ENCODE measurements at places on chromosomes 1 and 21. TPM values are rescaled to one million over a fixed set of nuclear protein-coding genes. Genes with fewer than 3 reads are reported as not detected.

DNA sequence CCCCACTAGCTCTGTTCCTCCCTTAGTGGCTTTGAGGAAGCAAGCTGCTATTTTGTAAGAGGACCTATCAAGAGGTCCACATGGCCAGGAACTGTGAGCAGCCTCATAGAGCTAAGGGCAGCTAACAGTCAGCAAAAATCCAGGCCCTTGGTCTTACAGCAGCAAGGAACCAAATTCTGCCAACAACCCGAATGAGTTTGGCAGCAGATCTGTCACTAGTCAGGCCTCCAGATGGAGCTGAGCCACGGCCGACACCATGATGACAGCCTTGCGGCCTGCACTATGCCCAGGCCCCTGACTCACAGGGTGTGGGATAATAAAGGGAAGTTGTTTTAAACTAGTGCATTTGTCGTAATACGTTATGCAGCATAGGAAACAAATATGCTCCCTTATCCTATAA lies 28.0 kb upstream of the H3-3A start:
- ATAC-seq = peak; percentile 100

GRCh38 chr1:7358425-7358824 lies 412.7 kb upstream of the VAMP3 start:
- no peak for ATAC-seq

- peak; percentile 84 for ATAC-seq
Observed at GRCh38 chr1:56831871-56832693, 12.9 kb upstream of the FYB2 start.

DNA sequence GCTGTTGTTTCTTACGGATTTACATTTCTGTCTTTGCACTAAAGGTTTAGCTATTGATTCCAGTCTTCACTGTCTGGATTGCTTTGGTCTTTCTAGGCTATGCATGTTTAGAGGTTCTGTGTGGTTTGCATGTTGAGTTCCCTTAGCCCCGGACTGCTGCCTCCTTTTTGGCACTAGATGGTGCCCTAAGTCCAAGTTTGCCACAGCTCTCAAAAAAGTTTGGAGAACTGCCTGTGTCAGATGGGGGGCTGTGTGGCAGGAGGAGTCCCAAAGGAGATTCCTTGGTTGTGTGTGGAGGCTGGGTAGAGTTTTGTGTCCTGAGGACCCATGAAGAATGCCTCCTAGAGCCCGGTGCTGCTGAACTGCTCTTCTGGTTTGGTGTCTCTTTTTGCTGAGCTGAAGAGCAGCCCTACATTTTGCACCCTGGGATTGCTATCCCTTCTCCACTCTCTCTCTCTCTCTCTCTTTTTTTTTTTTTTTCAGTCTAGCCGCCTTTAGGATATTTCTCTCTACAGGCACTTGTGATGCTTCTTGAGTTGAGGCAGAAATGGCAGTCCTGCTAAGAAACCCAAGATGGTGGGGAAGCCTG lies 74.4 kb downstream of the PTGS2 start:
- ATAC-seq = peak; percentile 52

- ATAC-seq = no peak
Observed at GRCh38 chr1:28200234-28200873, 23.9 kb upstream of the PTAFR start.

- ATAC-seq = no peak
Observed at GRCh38 chr1:213380865-213381264, 329.8 kb downstream of the RPS6KC1 start.

DNA sequence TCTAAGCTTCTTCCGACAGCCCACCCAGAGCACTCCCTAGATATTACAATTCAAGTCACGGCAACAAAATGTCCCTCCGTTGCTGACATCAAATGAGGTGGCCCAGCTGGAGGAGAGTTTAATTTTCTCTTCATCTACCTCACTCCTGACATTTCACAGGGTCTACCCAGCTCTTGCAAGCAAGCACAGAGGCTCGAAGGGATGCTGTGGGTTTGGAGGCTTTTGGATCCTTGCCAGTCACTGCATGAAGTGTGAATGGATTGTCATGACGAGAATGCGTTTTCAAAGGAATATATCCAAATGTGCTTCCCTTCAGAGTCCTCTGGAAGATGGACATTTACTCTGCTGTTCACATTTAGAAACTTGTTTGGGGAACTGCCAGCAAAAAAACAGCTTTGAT lies 33.5 kb downstream of the CAPN8 start:
- ATAC-seq = no peak

DNA sequence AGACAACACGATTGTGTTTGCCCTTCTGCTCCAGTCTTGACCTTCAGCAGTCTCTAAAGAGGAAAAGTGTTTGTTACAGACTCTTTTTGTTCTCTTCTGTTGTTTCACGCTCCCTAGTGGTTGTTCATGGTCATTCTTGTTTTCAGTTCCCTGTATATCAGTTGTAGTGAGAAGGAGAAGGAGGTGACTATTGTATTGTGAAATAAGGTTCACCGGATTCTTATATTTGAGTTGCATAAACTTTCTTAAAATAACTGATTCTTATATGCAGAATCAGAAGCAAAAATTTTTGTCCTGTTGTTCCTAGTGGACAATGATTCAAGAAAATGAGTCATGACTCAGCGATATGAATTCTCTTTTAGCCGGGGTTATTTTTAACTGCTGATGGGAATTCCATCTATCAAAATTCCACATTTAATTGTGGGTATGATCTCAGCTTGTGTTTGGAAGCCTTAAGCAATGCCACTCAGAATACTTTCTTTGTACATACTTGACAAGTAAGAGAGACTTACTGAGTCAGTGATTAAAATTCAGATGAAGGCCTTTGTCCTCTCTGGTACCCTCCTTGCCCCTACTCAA lies 152.2 kb downstream of the CLEC20A start:
- ATAC-seq = peak; percentile 66

GRCh38 chr21:29557931-29558725 lies 259.4 kb downstream of the BACH1 start:
- no peak for ATAC-seq

DNA sequence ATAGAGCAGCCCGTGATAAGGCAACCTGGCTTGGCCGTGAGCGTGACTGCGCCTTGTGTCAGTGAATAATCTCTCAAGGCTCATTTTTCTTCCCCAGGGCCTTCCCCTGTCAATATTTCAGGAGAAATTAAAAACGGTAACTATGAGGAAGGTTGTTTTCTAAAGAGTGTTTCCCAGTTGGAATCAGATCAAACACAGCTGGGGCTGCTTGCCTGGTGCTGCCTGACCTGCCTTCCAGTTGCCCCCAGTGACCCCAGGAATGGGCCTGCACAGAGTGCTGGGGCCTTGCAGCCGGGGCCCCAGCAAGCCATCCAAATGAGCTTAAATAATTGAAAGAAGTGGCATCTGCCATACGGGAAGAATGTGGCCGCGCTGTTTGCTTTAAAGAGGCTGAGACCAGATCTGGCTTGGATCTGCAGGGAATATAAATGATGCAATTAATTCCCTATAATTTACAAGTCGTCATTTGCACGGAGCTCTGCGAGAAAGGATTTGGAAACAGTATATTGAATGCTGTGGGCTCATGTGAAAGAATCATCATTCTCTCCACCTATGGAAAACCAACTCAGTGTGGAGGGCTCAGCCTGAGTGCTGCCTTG lies 203.9 kb downstream of the C1orf94 start:
- no peak for ATAC-seq

- ATAC-seq = no peak
Observed at GRCh38 chr1:22126531-22126930, 16.4 kb downstream of the WNT4 start.

DNA sequence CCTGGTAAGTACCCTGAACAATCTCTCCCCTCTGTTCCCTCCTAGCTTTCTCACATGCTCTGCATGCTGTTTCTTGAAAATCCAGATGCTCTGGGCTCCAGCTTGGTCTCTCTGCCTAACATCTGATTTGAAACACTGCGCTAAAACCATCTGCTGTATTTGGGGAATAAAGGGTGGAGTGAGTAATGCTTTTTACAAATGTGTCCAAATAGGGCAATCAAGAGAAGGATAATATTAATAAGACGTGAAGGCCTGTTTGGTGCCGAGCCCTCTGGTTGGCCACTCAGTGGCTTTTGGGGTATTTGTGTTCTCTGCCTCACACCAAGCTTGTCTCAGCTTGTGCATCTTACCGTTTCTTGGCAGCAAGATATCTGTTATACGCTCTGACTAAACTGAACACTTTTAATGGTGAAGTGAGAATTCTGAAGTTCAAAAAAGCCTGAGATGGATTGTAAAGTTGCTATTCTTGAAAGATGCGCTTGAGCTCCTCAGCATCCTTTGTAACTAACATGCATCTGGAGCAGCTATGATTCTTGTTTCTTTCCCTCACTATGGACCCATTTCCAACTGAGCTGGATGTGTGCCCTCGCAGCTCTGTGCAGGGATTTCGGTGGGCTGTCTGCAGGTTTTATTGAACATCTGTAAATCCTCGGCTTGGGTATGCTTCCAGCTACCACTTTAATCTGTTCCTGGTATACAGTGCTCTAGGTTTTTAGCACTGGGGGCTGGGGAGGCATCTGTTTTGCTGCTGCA lies 269.4 kb downstream of the RWDD3 start:
- ATAC-seq = peak; percentile 48

GRCh38 chr1:11558871-11559590 lies 80.1 kb downstream of the DISP3 start:
- peak; percentile 65 for ATAC-seq

GRCh38 chr1:11028018-11028417 lies 15.6 kb downstream of the TARDBP start:
- no peak for ATAC-seq

DNA sequence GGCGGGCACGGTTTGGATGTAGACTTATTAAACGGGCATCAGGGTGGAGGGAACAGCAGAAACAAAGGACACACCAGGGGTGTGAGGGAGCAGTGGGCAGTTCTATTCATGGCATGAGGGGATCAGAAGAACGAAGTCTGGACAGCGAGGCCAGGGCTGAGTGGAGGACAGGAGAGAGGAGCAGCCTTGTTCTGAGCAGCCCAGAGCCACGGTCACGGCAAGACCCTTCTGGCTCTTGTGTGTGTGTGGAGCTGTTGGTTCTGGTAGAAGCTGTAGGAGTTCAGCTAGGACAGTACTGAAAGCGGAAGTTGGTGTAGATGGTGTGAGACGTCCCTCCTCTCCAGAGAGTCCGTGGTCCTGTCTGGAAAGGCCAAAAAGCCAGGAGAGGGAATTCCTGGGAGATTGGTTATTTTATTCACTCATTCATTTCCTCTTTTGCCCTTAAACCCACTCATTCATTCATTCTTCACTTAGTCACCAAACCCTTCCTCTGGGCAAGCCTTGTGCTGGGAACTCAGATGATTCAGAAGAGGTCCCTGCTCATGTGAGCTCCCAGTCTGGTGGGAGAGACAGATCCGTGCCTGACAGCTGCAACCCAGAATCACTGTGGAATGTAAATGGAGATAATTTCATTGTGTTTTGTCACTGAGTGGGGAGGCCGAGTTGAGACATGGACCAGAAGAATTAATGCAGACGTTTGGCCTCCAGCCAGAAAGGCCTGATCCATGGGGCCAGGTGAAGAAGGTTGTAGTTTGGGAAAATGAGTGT lies 4.1 kb upstream of the ACOT11 start:
- no peak for ATAC-seq

DNA sequence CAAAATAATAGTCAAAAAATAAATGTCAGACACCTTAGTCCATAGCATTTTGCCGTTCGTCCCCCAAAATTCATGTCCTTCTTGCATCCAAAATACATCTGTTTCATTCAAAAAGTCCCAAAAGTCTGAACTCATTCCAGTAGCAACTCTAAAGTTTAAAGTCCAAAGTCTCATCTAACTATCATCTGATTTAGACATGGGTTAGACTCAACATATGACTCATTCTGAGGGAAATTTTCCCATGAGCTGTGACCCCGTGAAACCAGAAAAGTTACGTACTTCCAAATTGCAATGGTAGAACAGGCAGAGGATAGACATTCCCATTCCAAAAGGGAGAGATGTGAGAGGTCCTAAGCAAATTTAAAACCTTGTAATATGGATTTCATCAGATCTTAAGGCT lies 48.6 kb upstream of the CACHD1 start:
- no peak for ATAC-seq

DNA sequence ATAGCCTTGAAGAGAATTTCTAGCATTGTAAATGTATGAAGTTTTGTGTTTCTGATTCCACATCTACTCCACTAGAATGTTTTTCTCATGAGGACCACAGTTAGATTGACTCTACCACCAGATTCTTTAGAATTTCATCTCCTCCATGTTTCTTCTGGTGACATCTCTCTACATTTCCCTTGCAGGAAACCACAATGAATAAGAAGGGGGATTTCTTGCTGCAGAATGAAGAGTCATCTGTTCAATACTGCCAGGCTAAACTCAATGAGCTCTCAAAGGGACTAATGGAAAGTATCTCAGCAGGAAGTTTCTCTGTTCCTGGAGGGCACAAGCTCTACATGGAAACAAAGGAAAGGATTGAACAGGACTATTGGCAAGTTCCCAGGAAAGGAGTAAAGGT lies 18.6 kb downstream of the GBP6 start:
- ATAC-seq = no peak

- no peak for ATAC-seq
Observed at GRCh38 chr1:225942574-225942973, 1.6 kb upstream of the LEFTY2 start.

DNA sequence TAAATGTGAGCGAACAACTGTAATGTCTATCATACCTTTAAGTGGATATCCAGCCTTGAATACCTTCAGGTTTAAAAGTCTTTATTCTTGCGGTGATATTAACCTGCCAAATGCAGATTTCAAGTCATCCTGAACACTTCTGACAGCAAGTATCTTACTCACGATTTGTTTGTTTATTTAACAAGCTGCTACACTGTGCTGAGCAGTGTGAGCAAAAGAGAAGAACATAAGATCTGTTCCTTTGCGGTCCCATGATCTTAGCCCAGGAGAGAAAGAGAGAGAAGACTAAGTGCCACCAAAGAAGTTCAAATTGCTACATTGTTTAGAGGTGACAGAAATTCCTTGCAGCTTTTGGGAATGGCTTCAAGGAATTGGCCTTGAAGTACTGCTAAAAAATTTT lies 9.5 kb upstream of the IL24 start:
- ATAC-seq = no peak

RBM8A gene
- 152 TPM for total RNA-seq

ACTA1 gene
- 1.3 TPM for total RNA-seq

SLC37A1 gene
- 13.9 TPM for total RNA-seq

BNIPL gene
- total RNA-seq = 55.8 TPM

PLPP3 gene
- 14.7 TPM for total RNA-seq

LDLRAD1 gene
- total RNA-seq = 0.24 TPM

LCE2B gene
- not detected for total RNA-seq

VWA5B1 gene
- not detected for total RNA-seq

CIART gene
- 3.1 TPM for total RNA-seq

DPT gene
- 0.56 TPM for total RNA-seq

CYP4Z1 gene
- 0.72 TPM for total RNA-seq

CA6 gene
- total RNA-seq = not detected

PER3 gene
- 12.5 TPM for total RNA-seq

RSPO1 gene
- 0.20 TPM for total RNA-seq

OPTC gene
- total RNA-seq = not detected
